ENCODE measurements at places on chromosomes 16 and 17.

DNA sequence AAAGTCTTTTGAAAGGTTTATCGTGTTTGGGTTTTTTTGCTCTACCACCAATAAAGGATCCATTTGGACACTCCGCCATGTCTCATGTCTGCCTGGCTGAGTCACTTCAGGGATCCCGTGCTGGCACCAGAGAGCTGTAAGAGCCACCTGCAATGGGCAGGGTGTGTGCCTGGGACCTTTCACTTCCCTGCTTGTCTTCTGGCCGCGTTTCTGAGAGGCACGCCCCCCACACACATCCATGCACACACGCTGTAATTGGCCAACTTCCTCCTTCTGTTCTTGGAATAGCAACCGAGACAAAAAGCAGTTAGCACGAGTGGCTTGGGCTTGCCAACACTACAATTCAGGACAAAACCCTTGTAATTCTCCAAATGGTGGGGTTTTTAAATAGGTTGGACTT is 9.8 kb upstream of the SOST start:
- no peak for DNase-seq

- no peak for DNase-seq
Observed at GRCh38 chr17:82856361-82856760, 16.5 kb upstream of the ZNF750 start.

DNA sequence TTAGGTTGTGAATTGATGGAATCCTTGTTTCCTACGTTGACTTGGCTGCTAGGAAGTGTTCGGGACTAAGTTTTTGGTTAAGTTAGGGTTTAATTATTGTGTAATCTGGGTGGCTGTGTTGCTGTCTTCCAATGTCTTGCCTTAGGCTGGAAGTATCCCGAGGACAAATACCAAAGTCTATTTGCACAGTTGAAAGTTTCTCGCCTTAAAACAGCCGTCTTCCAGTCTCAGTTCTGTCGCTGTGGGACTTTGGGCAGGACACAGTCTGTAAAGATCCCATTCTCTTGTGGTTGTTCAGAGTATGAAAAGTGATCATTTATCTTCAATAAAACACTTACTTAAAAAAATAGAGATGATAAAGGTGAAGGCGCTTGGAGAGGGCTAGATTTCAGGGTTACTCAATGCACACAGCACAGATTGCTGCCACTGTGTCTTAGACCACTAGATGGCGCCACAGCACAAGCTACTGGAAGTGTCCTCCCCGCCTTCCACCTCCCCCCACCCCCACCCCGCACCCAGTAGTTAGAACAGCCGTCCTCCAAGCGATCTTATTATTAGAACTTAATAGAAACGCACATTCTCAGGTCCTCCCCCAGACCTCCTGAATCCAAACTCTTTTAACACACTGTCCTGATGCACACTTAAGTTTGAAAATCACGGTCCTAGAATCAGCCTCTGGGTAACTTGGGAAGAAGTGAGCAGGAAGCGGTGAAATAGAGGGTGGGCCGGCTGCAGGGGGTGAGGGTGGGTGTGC is 45.8 kb downstream of the AKAP1 start:
- peak; percentile 84 for DNase-seq

- DNase-seq, result no peak
Observed at GRCh38 chr17:37066322-37067255, 117.8 kb downstream of the AATF start.

Data from activated T-cell treated with anti-CD3 and anti-CD28 coated beads, Interleukin-2, amount 50 U/mL, for 24 hours (primary cell).